ENCODE measurements at places on chromosomes 2 and 18.

- no peak for DNase-seq
Measured at GRCh38 chr2:46669016-46669415, 189.7 kb downstream of the TMEM247 start.

DNA sequence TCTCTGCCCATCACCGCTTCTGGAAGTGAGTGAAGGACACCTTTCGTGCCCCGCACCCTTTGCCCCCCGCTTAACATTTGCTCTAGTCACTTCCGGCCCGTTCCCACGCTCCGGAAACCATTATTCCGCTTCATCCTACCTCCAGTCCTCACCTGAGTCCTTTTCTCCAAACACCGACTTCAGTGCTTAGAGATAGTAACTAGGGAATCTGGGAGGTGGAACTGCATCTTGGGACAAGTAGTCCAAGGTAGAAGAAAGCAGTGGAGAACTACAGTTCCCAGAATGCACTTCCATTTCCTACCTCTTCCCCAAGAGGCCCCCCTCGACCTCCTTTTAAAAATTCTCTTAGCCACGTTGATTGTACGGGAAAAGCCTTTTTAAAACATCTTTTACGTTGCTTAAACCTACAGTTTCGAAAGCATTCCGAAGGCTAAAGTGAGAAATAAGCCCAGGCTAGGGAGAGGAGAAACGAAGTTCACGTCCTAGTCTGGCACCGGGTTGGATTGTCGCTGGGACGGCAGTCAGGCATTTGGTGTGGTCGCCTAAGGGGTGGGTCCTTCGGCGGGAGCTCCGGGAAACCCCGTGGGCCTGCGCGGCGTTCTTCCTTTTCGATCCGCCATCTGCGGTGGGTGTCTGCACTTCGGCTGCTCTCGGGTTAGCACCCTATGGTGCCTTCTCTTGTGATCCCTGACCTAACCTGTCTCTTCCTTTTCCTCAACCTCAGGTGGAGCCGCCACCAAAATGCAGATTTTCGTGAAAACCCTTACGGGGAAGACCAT is at the start of the genes CLHC1 and RPS27A:
Gene CLHC1 (minus strand): TSS at position 210 of the 779 bp plus-strand sequence. CDS start 9,882 bp downstream, outside the sequence.
Gene RPS27A (plus strand): TSS at position 605 of the 779 bp plus-strand sequence. CDS start 137 bp downstream, at position 742.
- peak; percentile 98 for DNase-seq

GRCh38 chr18:76588601-76589226 is 93.7 kb upstream of the ZNF516 start:
- no peak for DNase-seq

GRCh38 chr2:84435345-84436025 is 23.6 kb downstream of the SUCLG1 start:
- no peak for DNase-seq

DNA sequence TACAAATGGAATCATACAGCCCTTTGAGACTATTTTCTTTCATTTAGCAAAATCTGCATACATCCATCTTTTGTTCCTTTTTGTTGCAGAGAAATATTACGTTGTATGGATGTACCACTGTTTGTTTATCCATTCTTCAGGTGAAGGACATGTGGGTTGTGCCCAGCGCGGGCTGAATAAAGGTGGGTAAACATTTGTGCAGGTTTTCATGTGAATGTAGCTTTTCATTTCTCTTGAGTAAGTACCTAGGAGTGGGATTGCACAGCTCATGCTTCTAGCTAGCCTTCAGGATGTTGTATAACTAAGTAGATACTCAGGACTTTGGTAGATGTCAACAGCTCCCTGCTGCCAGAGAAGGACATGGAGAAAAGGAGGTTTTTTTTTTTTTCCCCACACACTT is 50.6 kb upstream of the SPRED2 start:
- DNase-seq: no peak

GRCh38 chr2:75737961-75738360 is 27.2 kb upstream of the GCFC2 start:
- DNase-seq: no peak

DNA sequence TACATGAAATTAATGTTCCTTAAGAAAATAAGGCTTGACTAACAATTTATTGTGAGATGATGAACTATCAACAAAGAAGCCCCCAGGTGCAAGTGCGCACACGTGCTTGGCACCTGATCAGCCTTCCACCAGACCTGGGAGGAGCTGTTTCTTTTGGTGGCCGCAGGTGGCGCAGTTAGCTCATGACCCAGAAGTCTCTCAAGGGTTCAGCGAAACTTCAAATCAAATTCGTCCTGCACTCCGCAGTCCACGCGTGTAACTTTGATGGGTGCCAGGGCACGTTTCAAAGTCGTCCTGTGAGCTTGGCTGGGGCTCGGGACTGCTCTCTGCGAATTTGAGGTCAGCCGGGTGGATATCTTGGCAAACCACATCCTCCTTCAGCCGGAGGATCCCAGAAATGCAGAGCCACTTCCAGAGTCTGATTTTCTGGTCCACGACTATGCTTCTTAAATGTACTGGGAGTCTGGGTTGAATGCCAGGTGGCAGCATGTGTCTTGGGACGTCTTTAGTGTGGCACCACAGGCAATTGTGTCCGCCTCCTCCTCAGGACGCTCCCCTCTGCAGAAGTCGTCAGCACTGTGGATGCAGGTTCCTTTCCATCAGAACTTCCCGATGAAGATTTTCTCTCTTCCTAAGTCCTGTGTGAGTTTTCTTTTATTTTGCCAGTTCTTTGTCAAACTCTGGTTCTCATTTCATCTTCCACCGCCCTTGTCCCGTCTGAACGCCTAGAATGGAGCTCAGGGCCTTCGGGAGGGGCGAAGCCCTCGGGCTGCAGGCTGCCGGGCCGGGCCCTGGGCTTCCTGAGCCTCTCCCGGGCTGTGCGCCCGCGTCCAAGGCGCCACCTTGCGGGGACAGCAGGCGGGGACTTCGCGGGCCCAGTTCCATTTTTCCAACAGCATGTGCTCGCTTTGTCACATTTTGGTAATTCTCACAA is 61.3 kb upstream of the RAPGEF4 start:
- peak; percentile 61 for DNase-seq

DNA sequence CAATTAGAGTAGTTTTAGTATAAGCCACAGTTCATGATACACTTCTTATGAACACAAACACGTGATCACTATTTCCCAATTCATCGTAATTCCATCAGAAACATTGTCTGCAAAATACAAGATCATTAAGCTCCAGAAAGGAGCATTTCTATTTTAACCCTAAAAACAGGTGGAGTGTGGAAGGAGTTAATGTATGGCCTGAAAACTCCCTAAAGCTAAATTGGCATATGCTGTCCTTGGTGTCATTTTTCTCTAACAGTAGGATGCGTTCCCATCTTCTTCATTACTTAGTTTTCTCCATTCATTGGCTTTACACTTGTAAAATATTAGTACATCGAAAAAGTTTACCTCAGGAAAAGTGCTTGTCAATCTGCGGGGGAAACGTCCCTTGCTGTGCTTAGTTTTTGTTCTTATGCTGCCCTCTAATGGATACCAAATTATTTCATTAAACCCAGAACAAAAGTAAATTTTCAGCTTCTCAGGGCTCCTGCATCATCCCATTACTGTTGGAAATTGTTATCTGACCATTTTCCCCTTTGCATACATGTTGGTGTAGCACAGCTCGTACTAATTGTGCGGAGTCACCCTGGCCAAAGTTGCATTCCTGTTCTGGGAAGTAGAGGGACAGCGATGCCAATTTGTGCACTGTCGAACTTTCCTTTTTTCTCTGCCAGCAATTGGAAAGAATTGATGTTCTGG is 153.4 kb downstream of the GPD2 start:
- DNase-seq: no peak

- no peak for DNase-seq
Measured at GRCh38 chr2:2901384-2902345, 476.0 kb downstream of the EIPR1 start.

DNA sequence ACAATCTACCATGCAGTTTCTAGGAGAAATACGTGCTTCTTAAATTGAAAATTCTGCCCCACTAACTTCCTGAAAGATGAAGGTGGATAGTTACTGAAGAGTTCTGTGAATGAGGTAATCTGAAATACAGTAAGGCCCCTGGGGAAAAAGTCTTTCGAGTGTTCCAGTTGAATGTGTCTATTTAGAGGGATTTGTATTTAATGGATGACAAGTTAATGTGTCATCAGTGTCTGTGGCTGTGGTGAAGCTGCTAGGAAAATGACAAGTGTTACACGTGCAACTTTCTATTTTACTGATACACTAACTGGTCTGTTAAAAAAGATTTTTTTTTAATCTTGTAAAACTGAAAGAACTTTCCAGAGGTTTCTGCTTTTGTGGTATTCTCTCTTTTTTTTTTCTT is 384.6 kb downstream of the STK39 start:
- DNase-seq: no peak

- no peak for DNase-seq
Measured at GRCh38 chr2:51778806-51779205, 746.9 kb upstream of the NRXN1 start.

GRCh38 chr2:77199411-77199810 is 322.8 kb downstream of the LRRTM4 start:
- DNase-seq: no peak

- DNase-seq: no peak
Measured at GRCh38 chr2:156110890-156111289, 221.6 kb downstream of the NR4A2 start.

DNA sequence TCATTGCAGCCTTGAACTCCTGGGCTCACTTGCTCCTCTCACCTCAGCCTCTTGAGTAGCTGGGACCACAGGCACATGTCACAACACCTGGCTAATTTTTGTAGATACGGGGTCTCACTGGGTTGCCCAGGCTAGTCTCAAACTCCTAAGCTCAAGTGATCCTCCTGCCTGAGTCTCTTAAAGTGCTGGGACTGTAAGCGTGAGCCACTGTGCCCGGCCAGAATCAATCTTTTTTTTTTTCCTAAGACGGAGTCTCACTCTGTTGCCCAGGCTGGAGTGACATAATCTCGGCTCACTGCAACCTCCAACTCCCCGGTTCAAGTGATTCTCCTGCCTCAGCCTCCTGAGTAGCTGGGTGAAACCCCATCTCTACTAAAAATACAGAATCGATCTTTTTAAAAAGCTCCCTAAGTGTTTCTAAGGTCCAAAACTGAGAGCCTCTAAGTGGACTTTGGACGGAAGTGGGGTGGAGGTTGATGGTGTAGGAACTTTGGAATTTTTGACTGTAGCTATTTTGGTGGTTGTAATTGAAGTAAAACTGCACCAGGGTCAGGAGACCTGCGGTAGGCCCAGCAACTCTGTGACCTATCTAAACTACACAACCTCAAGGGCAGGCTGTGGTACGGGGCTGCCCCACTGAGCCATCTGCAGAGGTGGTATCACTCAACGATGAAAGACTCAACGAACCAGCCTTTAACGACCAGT is 82.9 kb downstream of the POLR1A start:
- no peak for DNase-seq

DNA sequence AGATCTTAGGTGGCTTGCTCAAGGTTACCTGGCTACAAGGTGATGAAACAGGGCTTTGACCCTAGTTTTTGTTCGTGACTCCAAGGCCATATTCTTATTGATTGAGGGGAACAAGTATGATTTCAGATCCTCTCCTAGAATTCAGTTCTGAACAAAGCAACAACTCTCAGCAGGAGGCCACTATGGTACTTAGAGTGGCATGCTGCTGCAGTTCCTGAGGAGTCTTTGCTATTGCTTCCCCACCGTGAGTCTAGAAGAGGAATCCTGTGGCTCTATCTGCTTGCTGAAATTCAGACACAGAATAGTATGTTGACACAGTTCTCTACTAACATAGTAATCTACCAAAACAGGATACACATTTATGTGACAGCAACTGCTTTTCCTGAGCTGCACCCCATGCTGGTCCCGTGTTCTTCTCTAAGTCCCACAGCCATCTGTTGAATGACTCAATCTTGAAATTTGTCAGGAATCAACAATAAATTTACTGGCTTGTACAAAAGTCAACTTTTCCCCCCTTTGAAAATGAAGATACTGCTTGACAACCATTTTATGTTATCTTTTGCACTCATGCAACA is 4.1 kb downstream of the TGFBRAP1 start:
- DNase-seq: no peak

- no peak for DNase-seq
Measured at GRCh38 chr2:157428500-157429175, 15.3 kb downstream of the CYTIP start.

DNA sequence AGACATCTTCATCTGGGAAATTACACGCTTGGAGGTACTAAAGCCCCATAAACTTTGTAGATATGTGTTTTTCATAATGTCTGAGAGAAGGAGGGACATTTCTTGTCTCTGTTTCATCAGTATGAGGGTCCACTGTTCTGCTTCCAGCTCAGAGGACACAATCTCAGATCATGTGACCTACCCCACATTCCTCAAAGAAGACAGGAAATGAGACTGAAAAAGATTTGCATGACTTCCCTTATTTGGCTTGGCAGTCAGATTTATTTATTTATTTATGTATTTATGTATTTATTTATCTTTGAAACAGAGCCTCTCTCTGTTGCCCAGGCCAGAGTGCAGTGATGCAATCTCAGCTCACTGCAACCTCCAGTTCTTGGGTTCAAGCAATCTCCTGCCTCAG is 463.7 kb upstream of the RGPD4 start:
- no peak for DNase-seq
